Thyroid gland (tissue), 4 donors: ENCODE measurements at places on chromosomes 6 and 20. TPM values are rescaled to one million over a fixed set of nuclear protein-coding genes. Genes with fewer than 3 reads are reported as not detected.

DNA sequence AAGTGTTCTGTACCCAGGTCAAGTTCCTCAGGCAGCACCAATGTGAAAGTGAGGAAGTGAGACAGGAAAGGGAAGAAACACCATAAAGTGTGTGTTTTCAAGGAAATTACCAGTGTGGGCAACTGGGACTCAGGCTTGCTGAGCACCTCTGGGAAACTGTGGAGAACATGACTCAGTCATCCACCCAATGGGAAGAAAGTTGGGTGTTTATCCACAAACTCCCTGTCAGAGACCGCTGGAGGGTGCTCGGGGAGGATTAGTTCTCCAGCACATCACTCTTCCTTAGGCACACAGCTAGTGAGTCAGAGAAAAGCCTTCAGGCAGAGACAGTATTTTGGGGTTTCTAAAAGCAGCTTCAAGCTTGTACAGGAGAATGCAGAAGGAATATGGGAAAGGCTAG is 93.6 kb downstream of the PCSK2 start:
- no peak overlapping the region for H3K27ac ChIP-seq
- DNase-seq: no peak
- H3K36me3 ChIP-seq: no peaks in the 10 kb centered on the region
- H3K27me3 ChIP-seq: no peaks in the 10 kb centered on the region

GRCh38 chr20:23565503-23566045 is 2.7 kb downstream of the CST9L start:
- H3K36me3 ChIP-seq: no peaks in the 10 kb centered on the region
- no peak for DNase-seq
- H3K27ac ChIP-seq: no peak overlapping the region
- H3K27me3 ChIP-seq: no peaks in the 10 kb centered on the region

DNA sequence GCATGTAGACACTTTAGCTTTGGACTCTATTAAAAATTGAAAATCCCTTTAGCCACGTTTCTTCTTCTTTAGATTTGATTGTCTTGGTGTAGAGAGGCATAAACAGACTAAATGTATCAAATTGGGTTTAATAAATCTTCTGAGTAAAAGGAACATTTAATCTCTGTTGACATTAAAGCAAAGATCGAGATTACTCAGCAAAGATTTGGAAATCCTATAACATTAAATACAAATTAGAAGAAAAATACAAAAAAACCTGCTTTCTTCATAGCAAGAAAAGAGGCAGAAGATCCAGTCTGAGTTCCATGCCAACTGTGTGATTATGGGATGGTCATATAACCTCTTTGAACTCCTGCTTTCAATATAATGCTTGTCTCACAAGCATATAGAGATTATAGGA is 172.3 kb downstream of the GJA1 start:
- H3K4me3 ChIP-seq: no peak overlapping the region
- H3K27me3 ChIP-seq: no peaks in the 10 kb centered on the region
- H3K27ac ChIP-seq: no peak overlapping the region
- DNase-seq: no peak

DNA sequence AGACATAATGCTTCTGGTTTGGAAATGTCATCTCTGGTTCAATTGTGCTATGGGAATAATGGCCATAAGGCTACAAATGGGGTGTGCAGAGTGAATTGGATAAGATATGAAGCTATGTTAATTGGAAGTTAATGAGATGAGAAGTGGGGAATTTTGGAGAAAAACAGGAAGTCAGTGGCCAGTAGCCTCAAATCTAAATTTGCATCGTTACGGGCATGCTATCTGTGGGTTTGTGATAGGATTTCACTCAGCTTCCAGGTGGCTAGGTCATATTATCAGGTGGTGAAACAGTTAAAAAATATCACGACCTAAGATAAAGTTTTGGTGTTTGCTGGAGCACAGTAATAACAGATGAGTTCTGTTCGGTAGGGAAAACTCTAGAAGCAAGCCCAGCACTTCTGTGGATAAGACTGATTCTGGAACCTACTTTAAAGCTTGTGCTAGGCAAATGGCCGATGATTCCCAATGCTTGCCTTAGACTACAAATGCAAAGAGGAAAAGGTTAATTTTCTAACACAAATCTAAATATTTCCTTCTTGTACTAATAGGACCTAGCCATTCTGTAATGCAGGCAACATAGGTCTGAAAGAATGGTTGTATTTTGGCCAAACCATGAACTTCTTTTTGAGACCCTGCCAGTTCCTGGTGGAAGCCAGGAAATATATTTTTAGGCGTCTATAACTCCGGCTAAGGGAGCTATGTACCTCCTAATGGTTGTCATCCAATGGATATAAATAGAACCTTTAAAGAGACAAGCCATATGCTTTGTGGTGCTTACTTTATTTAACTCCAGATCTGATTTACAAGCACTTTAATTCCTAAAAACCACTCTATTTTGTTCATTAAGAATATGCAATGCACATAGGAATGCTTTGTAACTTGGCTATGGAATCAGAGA is 111.0 kb downstream of the PLCB1 start:
- no peaks in the 10 kb centered on the region for H3K36me3 ChIP-seq
- H3K4me3 ChIP-seq: no peak overlapping the region
- DNase-seq: no peak
- H3K4me1 ChIP-seq: no peaks in the 10 kb centered on the region

DNA sequence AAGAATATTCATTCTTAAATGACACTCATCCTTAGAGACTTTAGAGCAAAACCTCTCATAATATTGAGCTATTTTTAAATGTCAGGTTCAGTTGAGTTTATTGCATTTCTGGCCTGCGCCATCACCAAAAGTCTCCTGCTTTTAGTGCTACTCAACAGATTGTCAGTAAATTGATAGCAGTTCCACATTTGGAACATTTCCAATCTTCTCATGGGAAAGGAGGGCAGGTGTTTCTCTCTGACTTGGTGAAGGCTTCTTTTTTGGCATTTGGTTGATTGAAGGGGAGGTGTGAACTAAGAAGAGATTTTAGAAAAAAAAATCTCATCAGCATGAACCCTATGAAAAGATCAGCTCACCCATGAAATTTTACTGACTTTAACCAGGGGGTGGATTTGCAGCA is 125.9 kb upstream of the INSM1 start:
- H3K4me1 ChIP-seq: no peaks in the 10 kb centered on the region
- H3K4me3 ChIP-seq: no peak overlapping the region
- H3K36me3 ChIP-seq: no peaks in the 10 kb centered on the region
- H3K27ac ChIP-seq: no peak overlapping the region
- H3K27me3 ChIP-seq: no peaks in the 10 kb centered on the region

DNA sequence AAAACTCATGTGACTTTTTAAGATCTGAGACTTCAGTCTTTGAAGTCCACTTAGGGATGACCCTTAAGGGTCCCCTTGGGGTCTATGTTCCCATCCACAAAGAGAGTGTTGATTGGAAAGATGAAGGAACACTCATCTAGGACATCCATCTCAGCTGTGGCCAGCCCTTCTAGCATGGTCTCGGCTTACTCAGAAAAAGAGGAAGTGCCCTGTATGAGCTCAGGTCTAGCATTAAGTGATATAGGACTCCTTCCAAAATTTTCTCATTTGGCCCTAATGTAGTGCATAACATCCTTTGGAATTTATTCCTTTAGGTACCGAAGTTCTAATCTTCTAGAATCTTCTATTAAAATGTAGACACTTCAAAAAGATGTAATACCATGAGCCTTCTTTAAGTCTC is 77.4 kb downstream of the NDUFAF5 start:
- no peaks in the 10 kb centered on the region for H3K36me3 ChIP-seq
- H3K4me1 ChIP-seq: no peaks in the 10 kb centered on the region
- no peak overlapping the region for H3K4me3 ChIP-seq

GRCh38 chr6:69584536-69584912 is 212.3 kb downstream of the LMBRD1 start:
- H3K27me3 ChIP-seq: no peaks in the 10 kb centered on the region
- no peak overlapping the region for H3K4me3 ChIP-seq
- no peaks in the 10 kb centered on the region for H3K36me3 ChIP-seq

DNA sequence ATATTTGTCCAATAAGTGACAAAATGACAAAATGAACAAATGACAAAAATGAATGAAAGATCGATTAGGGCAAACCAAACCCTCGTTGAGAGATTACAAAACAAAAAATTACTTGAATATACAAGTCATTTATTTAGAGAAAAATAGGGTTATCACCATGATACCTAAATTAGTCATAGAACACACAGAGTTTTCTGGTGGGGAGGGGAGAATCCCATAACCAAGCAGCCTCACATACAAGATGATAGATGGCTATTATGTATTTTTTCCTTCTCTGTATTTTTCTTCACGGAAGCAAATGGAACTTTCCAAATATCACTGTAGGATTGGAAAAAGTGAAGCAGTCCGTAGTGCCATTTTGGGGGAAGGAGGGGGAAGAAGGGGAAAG is 28.5 kb upstream of the BMP6 start:
- DNase-seq: no peak
- no peaks in the 10 kb centered on the region for H3K27me3 ChIP-seq
- H3K4me3 ChIP-seq: no peak overlapping the region
- H3K36me3 ChIP-seq: no peaks in the 10 kb centered on the region
- H3K27ac ChIP-seq: peak overlapping the region; percentile 14

DNA sequence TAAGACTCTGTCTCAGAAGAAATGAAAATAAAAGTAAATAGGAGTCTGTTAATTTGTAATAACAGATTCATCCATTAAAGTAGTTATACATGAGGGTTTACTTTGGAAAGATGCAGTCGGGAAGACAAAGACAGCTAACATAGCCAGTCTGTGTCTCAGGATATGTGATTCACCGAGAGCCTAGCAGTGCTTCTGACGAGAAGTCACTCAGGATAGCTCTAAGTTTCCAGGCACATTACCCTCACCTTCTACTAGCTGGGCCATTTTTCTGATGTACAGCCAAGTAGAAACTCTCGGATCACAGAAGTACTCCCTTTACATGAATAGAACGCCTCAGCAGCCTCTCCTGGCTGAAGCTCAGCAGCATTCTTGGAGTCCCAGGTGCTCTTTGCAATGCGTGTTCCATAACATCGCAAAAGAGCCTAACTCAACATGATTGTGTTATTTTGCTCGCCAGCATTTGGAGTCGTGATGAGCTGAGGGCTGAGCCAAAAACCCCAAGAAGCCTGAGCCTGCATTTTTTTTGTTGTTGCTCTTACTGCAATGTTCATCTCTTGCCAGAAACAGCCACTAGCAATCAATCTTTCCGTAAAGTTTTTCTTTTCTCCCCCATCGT is 22.4 kb upstream of the TASP1 start:
- H3K36me3 ChIP-seq: no peaks in the 10 kb centered on the region
- H3K4me1 ChIP-seq: no peaks in the 10 kb centered on the region
- H3K4me3 ChIP-seq: no peak overlapping the region
- H3K27ac ChIP-seq: no peak overlapping the region

Gene TRIM31
- not detected for total RNA-seq

Gene UBE2C
- 5.8 TPM for total RNA-seq

Gene LY6G6C
- total RNA-seq: not detected

Gene GTF3C6
- total RNA-seq: 40.7 TPM

Gene PBOV1
- total RNA-seq: not detected
